NCI-H446 treated with DMSO at 0.1 percent for 48 hours (cell line): ENCODE measurements at places on chromosomes 5 and 9.

DNA sequence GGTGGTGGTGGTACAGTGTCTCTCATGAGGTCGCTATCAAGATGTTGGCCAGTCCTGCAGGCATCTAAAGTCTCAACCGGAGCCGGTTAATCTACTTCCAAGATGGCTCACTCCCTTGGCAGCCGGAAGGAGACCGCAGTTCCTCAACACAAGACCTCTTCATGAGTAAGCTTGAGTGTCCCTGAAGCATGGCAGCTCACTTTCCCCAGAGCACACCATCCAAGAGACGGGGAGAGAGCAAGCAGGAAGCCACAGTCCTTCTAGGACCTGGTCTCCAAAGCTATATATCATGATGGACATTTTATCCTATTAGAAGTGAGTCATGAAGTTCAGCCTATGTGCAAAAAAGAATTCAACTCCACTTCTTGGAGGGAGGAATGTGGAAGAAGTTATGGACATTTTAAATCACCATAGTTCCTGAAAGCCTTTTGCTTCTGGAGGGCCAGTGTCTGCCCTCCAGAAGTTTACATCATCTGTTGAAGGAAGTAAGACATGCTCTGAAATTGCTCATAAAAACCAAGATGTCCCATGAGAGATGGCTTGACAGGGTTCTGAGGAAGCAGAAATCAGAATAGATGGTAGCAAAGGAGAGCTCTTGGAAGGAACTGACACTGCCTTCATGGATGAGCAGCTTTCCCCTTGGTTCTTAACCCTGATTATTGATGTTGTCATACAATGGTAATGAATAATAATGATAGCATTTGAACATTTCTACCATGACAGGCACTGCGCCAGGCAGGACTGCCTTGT lies 21.3 kb downstream of the GALNT10 start:
- no peak for DNase-seq

DNA sequence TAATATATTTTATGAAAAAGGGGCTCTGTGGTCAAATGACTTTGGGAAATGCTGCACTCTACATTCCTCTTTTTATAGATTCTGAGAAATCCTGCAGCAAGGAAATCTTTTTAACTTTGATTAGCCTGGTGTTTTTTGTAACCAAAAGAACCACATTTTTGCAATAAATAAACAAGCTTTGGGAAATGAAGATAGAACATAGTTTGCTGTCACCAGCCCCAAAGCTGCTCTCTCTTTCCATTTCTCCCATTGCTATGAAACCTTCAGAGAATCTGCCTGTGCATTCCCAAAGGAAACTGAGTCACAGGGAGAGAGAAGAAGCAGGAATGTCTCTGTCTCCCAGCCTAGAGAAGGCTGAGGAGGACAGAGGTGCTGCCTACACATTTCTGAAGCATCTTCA lies 59.0 kb downstream of the COL15A1 start:
- no peak for DNase-seq

DNA sequence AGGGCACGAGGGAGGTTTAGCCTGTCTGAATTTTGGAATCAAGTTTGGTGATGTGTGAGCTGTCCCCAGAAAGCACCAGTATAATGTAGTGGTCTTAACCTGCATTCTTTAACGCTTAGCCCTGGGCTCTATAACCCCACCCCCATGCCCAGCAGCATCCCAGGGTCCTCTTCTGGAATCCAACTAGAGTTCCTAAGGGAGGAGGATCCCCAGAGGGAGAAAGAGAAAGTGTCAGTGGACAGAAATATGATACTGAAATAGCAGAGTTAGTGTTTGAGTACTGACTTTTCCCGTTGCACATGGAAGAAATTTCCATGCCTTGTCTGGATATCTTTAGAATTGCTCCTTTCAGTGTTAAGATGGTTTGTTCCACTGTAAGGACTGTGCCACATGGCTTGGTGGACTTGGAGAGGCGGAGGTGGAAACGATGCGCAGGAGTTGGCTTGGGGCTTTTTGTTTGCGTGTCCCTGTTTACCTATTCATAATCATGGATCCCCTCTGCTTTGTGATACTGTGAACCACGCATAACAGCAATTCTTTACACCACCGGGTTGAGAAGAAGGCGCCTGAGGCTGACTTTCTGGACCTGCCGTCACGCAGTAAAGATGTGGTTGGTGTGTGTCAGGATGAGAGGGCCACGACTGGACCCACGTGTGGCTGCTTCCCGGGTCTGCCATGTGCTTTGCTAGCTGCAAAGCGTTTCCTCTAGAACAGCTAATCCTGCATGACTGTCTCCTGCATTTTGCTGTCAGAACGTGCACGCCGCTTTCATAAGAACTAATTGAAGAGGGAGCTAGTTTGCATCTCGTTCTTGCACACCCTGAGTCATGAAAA lies 142.3 kb downstream of the SMARCA2 start:
- no peak for DNase-seq

- no peak for DNase-seq
These were observed 140.2 kb downstream of the ALDH1A1 start for GRCh38 chr9:72812559-72813111.

- no peak for DNase-seq
These were observed 125.3 kb upstream of the ABCA1 start for GRCh38 chr9:105053209-105053652.

GRCh38 chr9:99257723-99258389 lies 35.8 kb downstream of the SEC61B start:
- DNase-seq, result no peak

- DNase-seq, result no peak
These were observed 98.0 kb downstream of the ARL15 start for GRCh38 chr5:54212331-54212730.

GRCh38 chr9:108052431-108053080 lies 563.0 kb upstream of the KLF4 start:
- no peak for DNase-seq

- DNase-seq, result no peak
These were observed 10.0 kb downstream of the GPX3 start for GRCh38 chr5:151030379-151030778.
